ENCODE measurements at places on chromosomes 16 and 17.

GRCh38 chr17:73710095-73710592 is 65.9 kb upstream of the SDK2 start:
- no peak for DNase-seq

- no peak for DNase-seq
These were observed 5.9 kb downstream of the SLC16A5 start for GRCh38 chr17:75093548-75094158.

DNA sequence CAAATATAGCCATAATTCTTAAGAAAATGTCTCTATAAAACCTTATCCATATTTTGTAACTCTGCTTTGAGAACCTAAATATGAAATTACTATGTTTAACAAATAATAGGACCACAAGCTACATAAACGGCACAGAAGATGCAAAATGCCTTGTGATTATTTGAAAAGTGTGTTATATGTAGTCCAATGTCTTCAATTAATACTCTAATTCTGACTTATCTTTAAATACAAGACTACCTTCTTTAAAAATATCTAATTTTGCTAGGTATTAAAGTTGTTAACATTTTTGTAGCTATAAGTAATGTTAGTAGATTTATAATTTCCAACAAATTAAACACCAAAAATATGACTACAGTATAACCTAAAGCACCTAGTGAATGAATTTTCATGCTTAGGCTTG is 17.0 kb downstream of the PSMD12 start:
- no peak for DNase-seq

DNA sequence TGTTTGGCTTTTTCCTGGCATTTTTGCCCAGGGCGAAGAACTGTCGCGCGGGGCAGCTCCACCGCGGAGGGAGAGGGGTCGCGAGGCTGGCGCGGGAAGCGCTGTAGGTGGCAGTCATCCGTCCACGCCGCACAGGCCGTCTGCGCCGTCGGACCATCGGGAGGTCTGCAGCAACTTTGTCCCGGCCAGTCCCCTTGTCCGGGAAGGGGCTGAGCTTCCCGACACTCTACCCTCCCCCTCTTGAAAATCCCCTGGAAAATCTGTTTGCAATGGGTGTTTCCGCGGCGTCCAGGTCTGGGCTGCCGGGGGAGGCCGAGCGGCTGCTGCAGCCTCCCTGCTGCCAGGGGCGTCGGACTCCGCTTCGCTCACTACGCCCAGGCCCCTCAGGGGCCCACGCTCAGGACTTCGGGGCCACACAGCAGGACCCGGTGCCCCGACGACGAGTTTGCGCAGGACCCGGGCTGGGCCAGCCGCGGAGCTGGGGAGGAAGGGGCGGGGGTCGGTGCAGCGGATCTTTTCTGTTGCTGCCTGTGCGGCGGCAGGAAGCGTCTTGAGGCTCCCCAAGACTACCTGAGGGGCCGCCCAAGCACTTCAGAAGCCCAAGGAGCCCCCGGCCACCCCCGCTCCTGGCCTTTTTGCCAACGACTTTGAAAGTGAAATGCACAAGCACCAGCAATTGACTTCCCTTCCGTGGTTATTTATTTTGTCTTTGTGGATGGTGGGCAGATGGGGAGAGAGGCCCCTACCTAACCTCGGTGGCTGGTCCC is 2.3 kb upstream of the CBX4 start:
- no peak for DNase-seq

- DNase-seq = no peak
These were observed 15.6 kb downstream of the ZNF469 start for GRCh38 chr16:88398170-88398873.

DNA sequence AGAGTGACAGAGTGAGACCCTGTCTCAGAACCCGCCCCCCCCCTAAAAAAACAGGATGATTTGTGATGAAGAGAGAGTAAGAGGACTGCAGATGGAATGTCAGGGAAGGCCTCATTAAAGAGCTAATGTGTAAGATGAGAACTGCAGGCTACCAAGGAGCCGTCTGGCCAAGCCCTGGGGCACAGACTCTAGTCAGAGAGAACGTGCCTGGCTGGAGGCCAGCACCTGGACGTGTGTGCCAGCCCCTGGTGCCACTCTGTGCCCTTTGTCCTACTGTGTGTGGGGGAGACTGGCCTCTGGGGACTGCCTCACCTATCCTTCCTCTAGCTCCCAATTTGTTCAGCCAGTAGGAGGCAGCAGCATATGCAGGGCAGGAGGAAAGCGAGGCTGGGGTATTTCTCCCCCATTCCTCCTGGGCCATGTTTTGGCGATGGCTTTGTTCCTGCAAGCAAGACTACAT is 37.1 kb downstream of the KNOP1 start:
- no peak for DNase-seq

GRCh38 chr17:5127910-5128309 is 12.1 kb downstream of the USP6 start:
- peak; percentile 44 for DNase-seq

- DNase-seq = no peak
These were observed 6.2 kb downstream of the SLC13A5 start for GRCh38 chr17:6706996-6707395.

GRCh38 chr17:4635823-4636375 is 5.6 kb downstream of the ALOX15 start:
- no peak for DNase-seq

DNA sequence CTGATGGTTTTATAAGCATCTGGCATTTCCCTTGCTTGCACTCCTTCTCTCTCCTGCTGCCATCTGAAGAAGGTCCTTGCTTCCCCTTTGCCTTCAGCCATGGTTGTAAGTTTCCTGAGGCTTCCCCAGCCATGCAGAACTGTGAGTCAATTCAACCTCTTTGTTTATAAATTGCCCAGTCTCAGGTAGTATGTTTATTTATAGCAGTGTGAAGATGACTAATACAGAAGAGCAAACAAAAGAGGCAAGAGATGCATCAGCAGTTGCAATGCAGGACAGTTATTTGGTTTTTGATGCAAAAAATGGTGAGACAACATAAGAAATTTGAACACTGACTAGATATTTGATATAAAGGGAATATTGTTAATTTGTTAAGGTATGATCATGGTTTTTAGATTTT is 16.8 kb downstream of the TMEM100 start:
- DNase-seq = no peak

All from suprapubic skin (tissue), 4 donors.